ENCODE measurements at places on chromosomes 3 and 15.

- DNase-seq: no peak
Measured at GRCh38 chr15:81297147-81297572, 26.8 kb downstream of the STARD5 start.

- DNase-seq: no peak
Measured at GRCh38 chr3:156493887-156494286, 61.0 kb downstream of the SSR3 start.

GRCh38 chr3:143831994-143832393 lies 16.3 kb downstream of the SLC9A9 start:
- DNase-seq: no peak

- DNase-seq: no peak
Measured at GRCh38 chr3:114624047-114624445, 330.2 kb downstream of the TIGIT start.

DNA sequence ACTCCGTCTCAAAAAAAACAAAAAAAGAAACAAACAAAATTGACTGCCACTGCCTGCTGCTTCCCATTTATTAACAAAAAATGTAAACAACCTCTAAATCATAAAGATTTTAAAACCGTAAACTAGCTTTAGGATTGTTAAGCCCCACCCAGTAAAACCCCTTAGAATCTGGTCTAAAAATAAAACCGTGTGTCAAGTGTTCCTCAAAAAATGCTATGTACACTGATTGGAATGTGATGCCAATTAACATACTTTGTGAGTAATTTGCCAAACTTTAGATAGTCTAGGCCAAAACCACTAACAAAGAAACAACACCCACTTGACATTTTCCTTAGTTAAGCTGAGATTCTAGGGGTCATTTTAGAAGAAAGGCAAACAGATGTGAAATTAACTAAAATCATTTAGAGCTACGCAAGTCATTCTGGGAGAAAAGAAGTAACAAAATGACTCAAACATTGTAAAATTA lies 5.3 kb downstream of the RAF1 start:
- DNase-seq: no peak

- DNase-seq: no peak
Measured at GRCh38 chr15:100713163-100713867, 110.9 kb downstream of the ASB7 start.

- no peak for DNase-seq
Measured at GRCh38 chr3:53067567-53067966, 21.7 kb upstream of the SFMBT1 start.

DNA sequence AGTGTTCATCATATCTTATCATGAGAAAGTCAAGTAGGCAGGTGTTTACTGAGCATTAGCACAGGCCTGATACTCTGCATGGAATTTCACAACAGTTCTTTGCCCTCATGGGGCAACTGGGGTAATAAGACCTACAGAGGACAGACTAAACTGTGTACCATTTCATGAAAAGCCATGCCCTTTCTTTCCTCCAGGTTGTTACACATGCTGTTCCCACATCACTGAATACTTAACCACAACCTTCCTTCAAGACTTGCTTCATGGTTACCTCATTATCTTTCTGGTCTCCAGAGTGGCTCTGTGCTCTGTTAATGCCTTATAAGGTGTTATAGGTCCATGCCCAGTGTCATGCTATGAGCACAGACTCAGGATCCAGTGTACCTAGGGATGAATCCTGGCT lies 28.2 kb upstream of the RSL24D1 start:
- no peak for DNase-seq

- no peak for DNase-seq
Measured at GRCh38 chr3:161017971-161018370, 87.2 kb downstream of the B3GALNT1 start.

DNA sequence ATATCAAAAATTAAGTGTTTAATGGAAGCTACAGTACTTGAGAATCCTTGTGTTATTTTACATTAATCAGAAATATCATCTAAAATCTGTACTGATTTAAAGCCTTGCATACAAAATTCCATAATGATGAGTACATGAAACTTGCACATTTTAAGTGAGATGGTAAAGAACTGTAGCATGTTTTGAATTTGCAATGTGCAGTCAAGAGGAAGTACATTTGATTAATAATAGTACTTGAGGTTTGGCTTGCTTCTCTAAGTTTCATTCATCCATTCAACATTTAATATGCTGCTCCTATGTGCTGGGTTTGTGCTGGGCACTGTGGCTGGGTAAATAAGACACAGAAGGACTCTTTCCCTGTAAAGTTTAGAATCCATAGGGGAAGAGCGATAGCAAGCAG lies 332.3 kb downstream of the CNTN3 start:
- DNase-seq: no peak

- no peak for DNase-seq
Measured at GRCh38 chr3:123660900-123661299, 76.0 kb upstream of the HACD2 start.

GRCh38 chr15:93164409-93164808 lies 75.4 kb upstream of the RGMA start:
- DNase-seq: no peak

GRCh38 chr3:170043506-170043905 lies 5.7 kb downstream of the GPR160 start:
- no peak for DNase-seq

DNA sequence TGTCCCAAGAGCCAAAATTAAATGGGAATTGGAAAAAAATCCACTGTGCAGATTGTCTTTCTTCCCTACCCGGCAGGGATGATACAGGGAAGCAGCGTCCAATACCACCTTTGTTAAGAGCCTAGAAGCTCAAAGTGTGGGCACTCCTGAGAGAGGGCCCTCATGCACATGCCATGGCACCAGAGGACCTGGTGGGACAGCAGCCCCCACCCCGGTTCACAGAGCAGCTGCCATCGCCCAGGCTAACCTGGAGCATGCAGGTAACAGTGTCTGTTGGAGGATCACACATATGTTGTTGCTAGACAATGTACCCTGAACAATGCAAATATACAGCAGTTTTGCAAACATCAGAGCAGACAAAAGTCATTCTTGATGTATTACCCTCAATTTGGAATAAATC lies 206.5 kb downstream of the TJP1 start:
- no peak for DNase-seq

- DNase-seq: no peak
Measured at GRCh38 chr3:193240850-193241706, at the start of gene PLAAT1. PLAAT1 (plus strand) TSS chr3:193241222; CDS start chr3:193255651, 14,429 bp downstream.

DNA sequence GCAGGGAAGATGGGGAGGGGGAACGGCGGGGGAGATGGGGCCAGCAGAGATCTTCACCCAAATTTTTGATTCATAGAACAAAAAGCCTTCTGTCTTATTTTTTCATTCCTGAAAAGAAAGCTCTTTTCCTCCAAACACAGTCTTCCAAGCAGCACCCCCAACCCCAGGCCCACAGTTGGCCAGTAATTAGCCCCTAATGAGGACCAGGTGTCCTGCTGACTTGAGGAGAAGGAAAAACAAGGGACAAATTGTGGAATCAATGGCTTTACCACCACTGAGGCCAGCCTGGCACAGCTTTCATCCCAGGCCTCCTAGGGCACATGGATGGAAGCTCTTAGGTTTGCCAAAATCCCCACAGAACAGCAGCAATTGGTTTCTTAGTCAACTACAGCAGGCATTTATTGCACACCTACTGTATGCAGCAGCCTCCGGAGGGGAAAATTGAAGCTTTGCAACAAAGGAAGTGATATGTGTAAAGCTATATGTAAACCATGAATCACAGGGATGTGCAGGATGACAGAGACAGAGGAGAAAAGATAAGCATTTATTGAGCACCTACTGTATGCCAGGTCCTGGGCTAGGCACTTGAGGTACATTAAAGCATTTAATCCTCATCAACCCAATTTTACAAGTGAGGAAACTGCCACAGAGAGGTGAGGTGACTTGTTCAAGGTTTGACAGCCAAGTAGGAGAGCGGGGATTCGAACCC lies 199.5 kb downstream of the TBC1D2B start:
- no peak for DNase-seq

All from CD4-positive, alpha-beta T cell treated with Interleukin-1 beta for 1 hour (primary cell).